ENCODE measurements at places on chromosomes 5 and 9. TPM values are rescaled to one million over a fixed set of nuclear protein-coding genes. Genes with fewer than 3 reads are reported as not detected.

BAAT gene
- total RNA-seq, result 0.57 TPM

C9 gene
- not detected for total RNA-seq

ADAMTSL2 gene
- total RNA-seq, result not detected

LCNL1 gene
- 0.18 TPM for total RNA-seq

BSPRY gene
- not detected for total RNA-seq

PPP3R2 gene
- not detected for total RNA-seq

PELO gene
- 18.9 TPM for total RNA-seq

PDZD2 gene
- 0.19 TPM for total RNA-seq

PCDHA7 gene
- 0.13 TPM for total RNA-seq

LCN12 gene
- 1.8 TPM for total RNA-seq

CCNO gene
- 7.5 TPM for total RNA-seq
